ENCODE measurements at places on chromosomes 1 and 21.
A peak's percentile ranks its signal among the peaks of the same experiment; 100 is the strongest.

DNA sequence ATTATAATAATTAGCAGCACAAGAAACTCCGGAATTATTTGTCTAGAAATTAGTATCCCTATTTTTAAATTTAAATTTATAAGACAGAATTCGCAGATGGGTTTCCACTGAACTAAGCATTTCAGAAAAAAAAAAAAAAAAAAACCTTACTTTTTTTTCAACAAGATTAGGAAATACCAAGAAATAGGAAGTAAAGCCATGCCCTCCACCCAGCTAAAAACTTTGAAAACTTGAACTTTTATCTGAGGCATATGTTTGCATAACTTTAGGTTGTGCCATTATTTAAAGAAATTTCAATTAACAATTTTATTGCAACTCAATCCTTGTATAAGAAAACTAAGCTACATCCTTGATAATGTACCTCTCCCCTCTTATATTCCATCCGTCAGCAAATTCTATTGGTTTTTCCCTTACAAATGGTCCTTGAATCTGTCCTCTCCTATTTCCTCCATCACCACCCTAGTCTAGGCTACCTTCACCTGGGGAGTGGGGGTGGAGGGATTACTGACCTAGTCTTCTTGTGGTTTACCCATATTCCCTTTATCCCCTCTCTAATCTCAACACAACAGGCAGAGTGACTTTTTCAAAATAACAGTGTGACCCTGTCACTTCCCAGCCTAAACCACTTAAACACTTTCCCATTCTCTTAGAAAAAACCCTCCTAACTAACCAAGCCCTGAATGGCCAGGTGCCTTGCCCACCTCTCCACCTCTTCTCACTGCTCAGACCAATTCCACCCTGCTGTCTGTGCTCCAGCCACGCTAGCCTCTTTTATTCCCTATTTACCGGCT, 1.4 kb upstream of the EVI5 start:
- no peak for DNase-seq

- peak; percentile 82 for DNase-seq
Measured at GRCh38 chr1:153608742-153609584, 4.0 kb downstream of the S100A16 start.

DNA sequence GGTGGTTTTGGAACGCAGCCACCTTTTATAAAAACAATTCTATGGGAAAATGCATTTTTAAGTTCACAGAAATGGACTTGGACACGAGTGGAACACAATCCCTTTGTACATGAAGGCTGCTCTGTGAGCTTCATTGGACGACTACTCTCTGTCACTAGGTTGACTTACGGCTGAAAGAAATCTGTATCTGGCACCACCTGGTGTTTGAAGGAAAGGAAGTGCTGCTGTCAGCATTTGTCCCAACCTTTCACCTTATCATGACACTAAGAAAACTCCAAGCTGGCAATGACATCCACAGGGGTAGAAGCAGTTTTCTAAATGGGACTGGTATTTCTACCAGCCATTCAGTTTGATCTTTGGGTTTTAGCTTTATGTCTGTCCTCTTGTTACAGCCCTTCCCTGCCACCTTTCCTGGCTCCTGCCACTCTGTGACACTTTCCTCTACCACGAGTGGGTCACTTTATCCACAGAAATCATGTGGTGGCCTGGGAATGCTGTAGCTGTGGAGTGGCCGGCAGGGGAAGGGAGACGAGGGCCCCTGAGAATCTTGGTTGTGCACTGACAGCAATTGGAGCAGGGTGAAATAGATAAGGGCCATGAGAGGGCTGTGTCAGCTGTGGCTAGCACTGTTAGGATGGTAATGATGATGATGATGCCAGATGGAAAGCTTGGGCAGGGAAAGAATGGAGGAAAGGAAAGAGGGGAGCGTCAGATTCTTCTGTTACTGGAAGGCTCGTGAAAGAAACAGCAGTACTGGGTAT, 85.2 kb downstream of the TBX19 start:
- DNase-seq = no peak

- DNase-seq = no peak
Measured at GRCh38 chr21:45857761-45858160, 123.8 kb upstream of the COL6A1 start.

DNA sequence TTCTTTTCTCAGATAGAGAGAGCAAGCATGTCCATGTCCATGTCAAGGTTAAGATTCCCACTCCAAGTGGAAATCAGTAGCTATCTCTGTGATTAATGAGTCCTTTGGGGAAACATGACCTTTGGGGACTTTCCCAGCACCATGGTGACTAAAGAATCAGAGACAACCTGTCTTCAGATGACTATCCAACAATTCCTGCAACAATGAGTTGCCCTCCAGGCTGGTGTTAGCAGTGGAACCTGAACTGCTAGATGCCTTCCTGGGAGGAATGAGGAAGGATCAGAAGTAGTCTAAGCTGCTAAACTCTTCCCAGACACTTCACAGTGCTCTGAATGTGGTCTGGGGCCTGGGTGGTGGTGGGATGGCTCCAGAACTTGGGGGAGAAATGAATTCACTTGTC, 6.5 kb downstream of the S100A9 start:
- no peak for DNase-seq

GRCh38 chr1:47837866-47838561, 159.2 kb downstream of the TRABD2B start:
- no peak for DNase-seq

GRCh38 chr1:152745289-152745704, 12.5 kb upstream of the KPRP start:
- DNase-seq = no peak

DNA sequence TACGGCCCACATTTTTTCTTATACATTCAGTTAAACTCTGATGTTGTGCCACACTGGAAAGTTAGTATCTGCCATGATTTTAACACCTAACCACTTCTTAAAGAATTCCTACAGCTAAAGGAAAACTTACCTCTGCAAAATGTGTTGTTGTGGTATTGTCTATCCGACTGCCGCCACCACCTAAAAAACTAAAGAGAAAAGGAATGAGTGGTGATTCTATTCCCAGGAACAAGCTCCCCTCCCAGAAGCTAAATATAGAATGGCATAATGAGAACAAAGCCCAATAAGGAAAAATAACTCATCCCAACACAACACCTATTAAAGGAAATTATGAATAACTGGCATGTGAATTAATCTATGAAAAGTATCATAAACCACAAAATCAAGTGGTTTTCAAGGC, 39.5 kb downstream of the RNF115 start:
- no peak for DNase-seq

DNA sequence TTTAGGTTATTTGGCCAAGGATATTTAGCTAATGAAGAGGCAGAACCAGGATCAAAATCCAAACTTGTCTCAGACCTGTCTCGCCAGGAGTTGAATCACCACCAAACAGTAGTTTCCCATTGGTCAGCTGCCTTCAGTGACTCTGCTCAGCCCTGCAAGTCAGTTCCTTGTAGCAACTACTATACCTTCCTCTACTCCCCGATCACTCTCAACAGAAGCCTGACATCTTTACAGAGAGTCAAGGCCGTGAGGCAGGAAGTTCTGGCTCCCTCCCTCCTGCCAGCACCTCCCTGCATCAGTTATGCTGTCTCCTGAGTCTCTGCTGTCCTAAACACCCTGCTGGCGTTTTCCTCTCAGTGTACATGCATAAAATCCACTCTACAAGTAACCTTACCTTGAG, 13.2 kb downstream of the PSMD4 start:
- DNase-seq = no peak

GRCh38 chr1:6861075-6861724, 75.9 kb downstream of the CAMTA1 start:
- no peak for DNase-seq

DNA sequence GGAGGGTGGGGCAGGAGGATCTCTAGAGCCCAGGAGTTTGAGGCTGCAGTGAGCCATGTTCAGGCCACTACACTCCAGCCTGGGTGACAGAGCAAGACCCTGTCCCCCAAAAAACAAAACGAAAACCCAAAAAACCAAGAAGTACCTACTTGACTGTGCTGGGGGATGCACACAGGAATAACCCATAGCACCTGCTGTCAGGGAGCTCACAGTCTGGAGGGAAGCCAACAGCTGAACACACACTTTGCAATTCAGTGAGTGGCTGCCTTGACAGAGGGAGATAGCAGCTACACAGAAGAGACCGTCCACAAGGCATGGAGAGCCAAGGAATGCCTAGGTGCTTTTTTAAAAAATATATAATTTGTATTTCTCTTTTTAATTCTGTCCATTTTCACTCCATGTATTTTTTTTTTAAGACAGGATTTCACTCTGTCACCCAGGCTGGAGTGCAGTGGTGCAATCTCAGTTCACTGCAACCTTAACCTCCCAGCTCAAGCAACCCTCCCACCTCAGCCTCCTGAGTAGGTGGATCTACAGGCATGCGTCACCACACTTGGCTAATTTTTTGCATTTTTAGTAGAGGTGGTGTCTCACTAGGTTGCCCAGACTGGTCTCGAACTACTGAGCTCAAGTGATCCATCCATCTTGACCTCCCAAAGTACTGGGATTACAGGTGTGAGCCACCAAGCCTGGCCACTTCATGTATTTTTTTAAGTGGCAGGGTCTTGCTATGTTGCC, 68.7 kb downstream of the NID1 start:
- no peak for DNase-seq

GRCh38 chr1:60697204-60697994, 385.0 kb upstream of the NFIA start:
- DNase-seq = no peak

- DNase-seq = no peak
Measured at GRCh38 chr1:116345011-116345410, 28.0 kb upstream of the ATP1A1 start.

DNA sequence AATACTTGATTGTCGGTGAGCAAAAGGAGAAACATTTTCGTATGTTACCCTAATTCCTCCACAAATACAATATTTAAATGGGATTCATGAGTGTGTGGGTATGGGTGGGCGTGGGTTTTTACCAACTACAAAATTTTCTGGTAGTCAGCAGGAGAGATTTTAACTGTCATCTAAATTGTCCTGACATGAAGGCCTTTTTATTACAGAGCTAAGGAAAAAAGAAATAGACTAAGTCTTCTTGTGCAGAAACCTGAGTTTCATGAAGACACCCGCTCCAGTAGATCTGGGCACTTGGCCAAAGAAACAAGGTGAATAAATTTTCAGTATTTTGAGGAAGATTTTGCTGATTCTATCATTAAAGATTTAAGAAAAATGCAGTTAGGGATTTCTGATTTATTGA, 752 bp downstream of the RGS18 start:
- no peak for DNase-seq

DNA sequence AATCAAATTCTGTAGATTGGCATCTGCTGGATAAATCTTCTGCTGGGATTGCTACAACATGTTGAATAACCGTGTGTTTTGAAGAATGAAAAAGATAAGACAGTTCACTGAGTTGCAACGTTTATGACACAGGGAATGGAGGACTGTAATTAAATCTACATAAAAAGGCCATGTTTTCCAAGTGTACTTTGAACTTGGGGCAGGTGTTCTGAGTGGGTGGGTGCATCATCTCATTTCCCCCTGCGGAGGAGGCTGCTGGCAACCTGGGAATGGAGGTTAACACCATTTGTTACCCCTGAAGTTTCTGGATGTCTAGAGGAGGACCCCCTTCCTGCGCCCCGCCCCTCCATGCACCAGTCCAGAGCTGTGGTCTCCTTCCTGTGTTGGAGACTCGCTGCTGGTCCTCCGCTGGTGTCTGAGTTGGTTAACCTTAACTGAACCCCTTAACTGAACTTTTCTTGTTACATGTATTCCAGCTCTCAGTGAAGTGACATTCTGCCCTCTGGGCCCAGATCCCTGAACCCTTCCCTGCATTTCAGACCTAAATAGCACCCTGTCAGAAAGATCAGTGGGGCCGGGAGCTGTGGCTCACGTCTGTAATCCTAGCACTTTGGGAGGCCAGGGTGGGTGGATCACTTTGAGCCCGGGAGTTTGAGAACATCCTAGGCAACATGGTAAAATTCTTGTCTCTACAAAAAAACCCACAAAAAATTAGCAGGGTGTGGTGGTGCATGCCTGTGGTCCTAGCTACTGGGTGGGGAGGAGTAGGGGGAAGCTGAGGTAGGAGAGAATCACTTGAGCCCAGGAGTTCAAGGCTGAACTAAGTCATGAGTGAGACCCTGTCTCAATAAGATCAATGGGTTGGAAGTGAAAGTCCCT, 31.8 kb downstream of the UCK2 start:
- DNase-seq = no peak

DNA sequence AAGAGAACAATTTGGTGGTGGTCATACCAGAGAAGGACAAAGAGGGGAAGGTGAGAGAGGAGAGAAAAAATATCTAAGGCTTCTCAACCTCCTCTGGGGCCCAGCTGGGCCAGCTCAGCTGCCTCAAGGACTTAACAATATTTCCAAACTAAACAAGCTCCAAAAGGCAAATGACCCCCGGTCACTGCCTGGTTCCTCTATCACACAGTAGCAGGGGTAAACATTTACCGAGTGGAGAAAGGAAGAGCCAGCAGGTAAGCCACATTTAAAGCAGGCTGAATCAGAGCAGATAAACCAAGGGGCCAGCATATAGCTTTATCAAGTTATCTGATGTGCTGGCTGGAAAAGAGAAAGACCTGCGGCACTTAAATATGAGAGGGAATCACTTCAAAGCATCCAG, 102.1 kb downstream of the KCND3 start:
- no peak for DNase-seq

GRCh38 chr1:223639331-223639749, 26.2 kb downstream of the CAPN8 start:
- no peak for DNase-seq

DNA sequence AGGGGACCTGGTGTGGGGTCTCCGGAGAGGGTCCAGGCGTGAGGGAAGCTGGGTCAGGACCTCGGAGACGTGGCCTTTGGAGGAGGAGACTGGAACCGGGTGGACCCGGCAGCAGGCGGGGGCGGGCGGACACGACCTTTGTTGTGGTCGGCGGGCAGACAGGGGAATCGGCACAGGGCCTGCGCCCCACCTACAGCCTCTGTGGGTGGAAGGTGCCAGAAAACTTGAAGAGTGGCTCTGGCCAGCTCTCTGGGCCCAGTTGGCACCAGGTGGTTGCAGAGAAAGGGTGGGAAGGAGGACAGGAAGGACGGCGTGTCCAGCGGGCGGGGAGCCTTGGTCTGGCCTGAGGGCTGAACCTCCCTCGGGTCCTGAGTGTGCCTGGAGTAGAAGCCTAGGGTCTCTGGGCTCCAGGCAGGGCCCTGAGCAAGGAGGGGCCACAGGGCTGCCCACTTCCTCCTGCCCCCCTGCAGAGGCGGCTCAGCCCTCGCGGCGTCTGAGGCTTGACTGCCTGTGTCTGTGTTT, 7.7 kb upstream of the TTLL10 start:
- no peak for DNase-seq

- DNase-seq = no peak
Measured at GRCh38 chr1:185644531-185644930, 89.7 kb upstream of the HMCN1 start.

GRCh38 chr1:233912909-233913308, 8.4 kb downstream of the SLC35F3 start:
- DNase-seq = no peak

GRCh38 chr1:18091660-18092446, 15.7 kb upstream of the IGSF21 start:
- no peak for DNase-seq

- no peak for DNase-seq
Measured at GRCh38 chr1:201508809-201509208, 1.9 kb upstream of the CSRP1 start.

DNA sequence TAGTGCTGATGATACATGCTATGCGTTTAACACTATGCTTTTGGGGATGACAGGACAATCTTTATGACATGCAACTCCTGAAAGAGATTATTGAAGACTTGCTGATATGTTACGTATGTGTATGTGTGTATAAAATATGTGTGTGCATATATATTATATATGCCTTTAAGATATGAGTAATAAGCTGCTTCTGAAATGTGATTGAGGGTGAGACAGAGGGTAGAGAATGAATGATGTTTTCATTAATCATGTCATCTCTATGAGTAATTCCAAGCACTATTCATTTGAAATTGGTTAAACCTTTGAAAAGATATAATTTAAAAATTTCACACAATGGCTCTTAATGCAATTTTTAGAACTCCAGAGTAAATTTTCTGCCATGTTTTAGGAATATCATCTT, 5.8 kb downstream of the BCL9 start:
- no peak for DNase-seq
